ENCODE measurements at places on chromosomes 6 and 20.

DNA sequence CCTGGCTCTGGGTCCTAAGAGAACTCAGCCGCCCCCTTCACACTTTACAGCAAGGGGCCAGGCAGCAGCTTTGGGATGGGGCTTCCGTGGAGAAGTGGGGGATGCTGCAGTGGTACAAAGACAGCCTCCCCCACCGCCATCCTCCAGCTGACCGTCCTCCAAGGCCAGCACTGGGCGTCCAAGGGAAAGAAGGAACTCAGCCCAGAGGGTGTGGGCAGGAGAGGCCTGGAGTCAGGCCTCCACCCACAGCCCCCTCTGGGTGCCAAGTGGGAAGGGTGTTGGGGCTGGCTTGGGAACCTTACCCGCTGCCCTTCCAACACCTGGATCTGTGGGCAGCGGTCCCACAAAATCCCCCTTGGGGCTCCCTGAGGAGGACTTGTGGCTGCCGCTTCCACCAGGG, 13.1 kb downstream of the STMN3 start:
- DNase-seq, result no peak

DNA sequence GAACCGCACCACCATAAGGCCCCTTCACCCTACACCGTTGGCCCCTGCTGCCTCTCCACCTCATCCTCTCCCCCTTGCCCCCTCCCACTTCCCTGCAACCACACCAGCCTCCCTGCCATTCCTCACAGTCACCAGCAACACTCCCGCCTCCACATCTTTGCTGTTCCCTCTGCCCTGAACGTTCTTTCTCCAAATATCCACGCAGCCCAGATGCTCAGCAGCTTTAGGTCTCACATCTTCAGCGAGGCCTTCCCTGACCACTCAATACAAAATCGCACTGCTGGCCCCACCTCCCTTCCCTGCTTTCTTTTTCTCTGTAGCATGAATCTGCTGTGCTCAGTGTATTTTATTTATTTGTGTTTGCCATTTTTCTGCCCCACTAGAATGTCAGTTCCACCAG, 20.5 kb downstream of the ITPR3 start:
- DNase-seq, result no peak

GRCh38 chr20:35788796-35789195, 17.0 kb downstream of the PHF20 start:
- no peak for DNase-seq

DNA sequence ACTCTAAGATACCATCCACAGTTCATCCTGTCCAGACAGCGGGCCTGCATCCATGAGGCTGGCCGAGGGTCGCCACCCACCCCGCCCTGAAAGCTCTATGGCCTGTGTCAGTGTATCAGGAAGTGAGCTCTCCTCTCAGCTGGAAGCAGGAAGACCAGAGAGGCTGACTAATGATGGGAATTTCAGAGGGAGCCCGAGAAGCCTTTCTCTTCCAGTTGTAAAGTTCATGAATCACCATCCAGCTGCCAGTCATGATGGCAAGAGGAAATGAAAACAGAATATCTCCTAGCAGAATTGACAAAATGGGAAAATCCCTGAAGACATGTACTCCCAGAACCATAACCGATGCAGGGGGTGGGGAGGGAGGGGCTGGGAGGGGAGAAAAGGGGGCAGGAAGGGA, 109.6 kb upstream of the RPS6KA2 start:
- DNase-seq, result no peak

DNA sequence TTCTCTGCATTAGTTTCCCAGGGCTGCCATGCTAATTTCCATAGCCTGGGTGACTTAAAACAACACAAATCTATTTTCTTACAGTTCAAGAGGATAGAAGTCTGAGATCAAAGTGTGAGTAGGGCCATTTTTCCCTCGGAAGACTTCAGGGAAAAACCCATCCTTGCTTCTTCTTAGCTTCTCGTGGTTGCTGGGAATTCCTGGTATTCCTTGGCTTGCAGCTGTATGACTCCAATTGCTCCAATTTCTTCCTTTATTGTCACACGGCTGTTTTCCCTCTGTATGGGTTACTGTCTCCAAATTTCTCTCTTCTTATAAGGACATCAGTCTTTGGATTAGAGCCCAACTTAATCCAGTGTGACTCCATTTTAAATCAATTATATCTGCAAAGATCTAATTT, 128.4 kb upstream of the JAG1 start:
- DNase-seq, result no peak

DNA sequence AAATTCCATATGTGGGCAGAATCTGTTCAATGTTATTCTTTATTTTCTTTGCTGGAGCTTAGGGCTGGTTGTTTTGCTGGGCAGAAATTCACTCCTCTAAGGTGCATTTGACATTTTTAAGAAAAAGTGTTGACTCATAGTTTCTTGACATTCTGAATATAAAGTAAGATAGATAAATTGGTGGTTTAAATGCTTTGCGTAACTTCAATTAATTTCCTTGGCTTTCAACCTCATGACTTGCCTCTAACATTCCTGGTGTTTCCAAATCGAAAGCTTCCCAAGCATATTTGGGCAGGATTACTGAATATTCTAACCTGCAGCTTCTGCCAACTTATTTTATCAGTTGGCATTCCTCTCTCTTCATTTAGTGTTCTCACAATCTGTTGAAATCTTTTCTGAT, 718.7 kb upstream of the ADGRB3 start:
- DNase-seq, result no peak

DNA sequence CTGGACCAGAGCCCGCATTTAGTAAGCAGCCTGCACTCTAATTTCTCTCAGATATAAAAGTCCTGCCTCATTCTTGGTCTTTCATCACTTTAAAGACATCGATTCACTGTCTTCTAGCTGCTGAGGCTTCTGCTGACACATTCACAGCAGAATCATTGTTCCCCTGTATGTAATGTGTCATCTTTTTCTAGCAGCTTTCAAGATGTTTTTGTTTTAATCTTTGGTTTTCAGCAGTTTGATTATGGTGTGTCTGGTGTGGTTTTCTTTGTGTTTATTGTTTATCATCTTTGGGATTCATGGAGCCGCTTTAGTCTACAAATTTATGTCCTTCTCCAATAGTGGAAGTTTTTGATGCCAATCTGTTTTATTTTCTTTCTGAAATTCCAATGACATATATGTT, 157.3 kb upstream of the STMND1 start:
- DNase-seq, result no peak

- DNase-seq, result no peak
These were observed 100.9 kb downstream of the PPP1R14C start for GRCh38 chr6:150243620-150244314.

GRCh38 chr6:25278914-25279747, at the start of gene CARMIL1:
CARMIL1 (plus strand) TSS chr6:25279374; CDS start chr6:25279796, 422 bp downstream.
- DNase-seq, result peak; percentile 38

DNA sequence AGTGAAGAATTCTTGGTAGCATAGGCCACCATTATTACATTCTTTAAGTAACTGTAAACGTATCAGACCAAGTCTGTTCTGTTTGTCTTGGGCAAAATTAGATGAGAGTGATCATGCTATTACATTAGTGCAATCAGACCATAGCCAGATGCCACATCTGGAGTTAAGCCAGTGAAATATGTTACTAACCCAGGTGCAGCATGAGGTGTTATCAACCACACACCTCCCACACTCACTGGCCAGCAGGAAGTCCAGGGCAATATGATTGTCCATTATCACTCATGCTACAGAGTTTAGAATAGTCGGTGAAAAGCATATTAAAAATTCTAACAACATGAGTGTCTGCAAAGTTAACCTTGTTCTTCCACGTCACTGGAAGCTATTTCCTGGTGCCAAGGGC, 174.7 kb upstream of the PROKR2 start:
- DNase-seq, result no peak

- DNase-seq, result no peak
These were observed 6.9 kb downstream of the SIGLEC1 start for GRCh38 chr20:3705491-3705969.

DNA sequence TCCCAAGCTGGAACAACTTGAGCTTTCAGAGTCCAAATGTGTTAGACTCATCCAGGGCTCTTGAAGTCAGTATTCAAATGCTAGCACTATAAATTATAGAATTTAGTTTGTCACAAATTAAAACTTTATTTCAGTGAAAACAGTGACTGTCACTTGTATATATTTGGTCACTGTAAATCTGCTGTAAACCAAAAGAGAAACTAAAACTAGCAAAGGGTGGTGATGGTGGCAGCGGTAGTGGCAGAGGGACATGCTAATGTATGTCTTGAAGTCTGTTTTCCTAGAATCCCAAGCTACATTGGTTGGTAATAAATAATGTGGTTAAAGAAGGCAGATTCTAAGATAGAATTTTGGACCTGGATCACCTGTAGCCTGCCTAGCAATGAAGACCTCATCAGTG, 140.4 kb upstream of the CENPW start:
- no peak for DNase-seq

GRCh38 chr6:27213544-27214125, 33.9 kb upstream of the PRSS16 start:
- DNase-seq, result no peak

- DNase-seq, result no peak
These were observed 217.3 kb upstream of the RREB1 start for GRCh38 chr6:6890400-6890858.
